ENCODE measurements at places on chromosomes 5 and 9.

DNA sequence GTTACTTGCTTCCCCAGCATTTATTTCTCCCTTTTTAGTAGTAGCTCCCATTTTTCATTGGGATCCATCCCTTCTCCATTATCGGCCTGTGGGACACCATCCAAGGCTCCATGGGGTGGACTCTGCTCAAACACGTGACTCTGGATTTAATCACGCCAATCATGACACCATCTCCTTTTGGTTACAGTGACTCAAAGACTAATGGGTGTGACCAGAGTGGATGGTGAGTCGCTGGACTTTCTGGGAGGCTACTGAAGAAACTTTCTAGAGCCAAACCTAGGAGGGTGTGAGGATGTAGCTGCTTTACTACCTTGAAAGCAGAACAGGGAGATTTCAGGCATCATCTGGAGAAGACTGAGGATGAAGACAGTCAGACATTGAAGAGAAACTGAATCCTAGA, 93.1 kb downstream of the PJA2 start:
- no peak for DNase-seq

GRCh38 chr5:42621242-42621641, 135.4 kb upstream of the CCDC152 start:
- DNase-seq = no peak

DNA sequence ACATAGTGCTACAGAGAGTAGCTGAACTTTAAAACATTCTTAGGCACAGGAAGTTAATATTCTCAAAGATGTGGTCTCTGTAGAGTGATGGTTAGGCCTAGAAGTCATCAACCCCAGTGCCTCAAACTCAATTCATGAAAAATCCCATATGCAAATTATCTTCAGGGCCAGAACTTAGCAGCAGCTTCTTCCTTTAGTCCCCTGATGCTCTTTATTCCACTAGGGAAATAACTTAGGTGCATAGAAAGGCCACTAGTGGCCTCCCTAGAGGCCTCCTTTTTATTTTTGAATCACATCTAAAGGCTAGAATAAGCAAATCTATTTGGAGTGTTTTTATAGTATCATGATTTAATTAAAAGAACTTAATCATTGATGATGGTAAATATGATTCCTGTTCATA, 88.3 kb downstream of the GIN1 start:
- DNase-seq = no peak

- no peak for DNase-seq
Measured at GRCh38 chr9:121627427-121627826, 24.0 kb upstream of the DAB2IP start.

DNA sequence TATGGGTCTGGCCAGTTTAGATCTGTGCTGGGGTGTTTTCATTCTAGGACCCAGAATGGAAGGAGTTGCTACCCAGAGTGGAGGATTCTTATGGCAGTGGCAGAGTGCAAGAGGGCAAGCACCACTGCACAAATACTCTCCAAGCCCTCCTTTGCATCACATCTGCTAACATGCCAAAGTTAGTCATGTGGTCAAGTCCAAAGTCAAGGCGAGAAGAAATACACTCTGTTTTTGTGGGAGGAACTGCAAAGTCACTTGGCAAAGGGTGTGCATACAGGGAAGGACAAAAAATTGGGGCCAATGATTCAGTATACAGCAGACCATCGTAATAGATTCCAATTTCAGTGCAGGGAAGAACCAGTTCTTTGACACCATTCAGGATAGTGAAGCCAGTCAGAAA, 43.9 kb upstream of the HMGCS1 start:
- DNase-seq = no peak

- no peak for DNase-seq
Measured at GRCh38 chr9:121138561-121138960, 63.1 kb downstream of the RAB14 start.

DNA sequence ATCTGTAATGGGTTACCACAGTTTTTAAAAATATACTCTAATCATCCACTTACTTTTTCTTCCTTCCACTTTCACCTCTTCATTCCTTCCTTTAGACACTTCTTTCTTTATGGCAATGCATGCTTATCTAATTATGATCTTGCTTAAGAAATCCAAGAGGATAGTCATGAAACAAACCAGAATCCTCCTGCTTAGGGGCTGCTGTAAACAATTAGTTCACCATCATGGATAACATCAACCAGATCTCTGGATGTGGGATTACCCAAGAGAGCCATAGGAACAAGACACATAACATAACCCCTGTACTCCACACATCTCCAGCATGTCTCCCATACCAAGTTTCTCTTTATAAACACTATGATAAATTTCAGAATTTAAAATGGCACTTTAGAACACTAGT, 713.4 kb upstream of the PTPRD start:
- no peak for DNase-seq

- no peak for DNase-seq
Measured at GRCh38 chr5:120823328-120823727, 359.2 kb downstream of the PRR16 start.

- peak; percentile 83 for DNase-seq
Measured at GRCh38 chr9:33129886-33130881, 37.0 kb downstream of the B4GALT1 start.

DNA sequence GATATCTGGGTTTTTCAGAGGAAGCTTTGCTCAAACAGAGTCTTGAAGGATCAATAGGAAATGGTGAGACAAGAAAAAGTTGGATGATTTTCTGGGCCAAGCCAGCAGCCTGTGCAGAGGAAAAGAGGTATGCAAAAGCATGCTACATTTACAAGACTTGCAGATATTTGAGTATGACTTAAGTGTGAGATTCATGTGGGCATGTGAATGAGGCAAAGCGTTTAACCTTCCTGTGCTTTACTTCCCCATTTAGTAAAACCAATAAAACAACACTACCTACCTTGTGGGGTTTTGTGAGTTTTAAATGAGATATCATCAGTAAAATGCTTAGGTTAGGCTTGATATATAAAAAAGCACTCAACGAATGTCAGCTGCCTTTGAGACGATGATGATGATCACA, 58.1 kb downstream of the PIP5K1B start:
- no peak for DNase-seq

- DNase-seq = no peak
Measured at GRCh38 chr9:137387114-137387890, 35.7 kb downstream of the EXD3 start.

DNA sequence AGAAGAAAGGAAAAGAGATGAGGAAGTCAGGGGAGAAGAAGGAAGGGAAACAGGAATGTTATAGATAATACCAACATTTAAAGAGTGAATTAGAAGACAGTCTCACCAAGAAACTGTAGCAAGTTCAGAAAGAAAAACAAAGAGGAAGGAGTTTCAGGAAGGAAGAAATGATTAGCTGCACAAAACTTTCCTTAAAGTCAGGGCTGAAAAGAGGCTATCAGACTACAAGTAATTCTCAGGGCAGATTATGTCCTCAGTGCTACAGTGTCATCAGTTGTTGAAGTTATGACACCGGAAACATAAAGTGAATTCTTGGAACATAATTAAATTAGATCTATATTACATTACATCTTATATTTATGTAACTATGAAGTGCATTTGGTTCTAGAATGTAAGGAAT, 226.9 kb downstream of the ARRDC3 start:
- no peak for DNase-seq

- DNase-seq = no peak
Measured at GRCh38 chr5:80149161-80149609, 106.7 kb downstream of the SERINC5 start.

GRCh38 chr5:90612919-90613318, 54.3 kb downstream of the ADGRV1 start:
- DNase-seq = no peak

DNA sequence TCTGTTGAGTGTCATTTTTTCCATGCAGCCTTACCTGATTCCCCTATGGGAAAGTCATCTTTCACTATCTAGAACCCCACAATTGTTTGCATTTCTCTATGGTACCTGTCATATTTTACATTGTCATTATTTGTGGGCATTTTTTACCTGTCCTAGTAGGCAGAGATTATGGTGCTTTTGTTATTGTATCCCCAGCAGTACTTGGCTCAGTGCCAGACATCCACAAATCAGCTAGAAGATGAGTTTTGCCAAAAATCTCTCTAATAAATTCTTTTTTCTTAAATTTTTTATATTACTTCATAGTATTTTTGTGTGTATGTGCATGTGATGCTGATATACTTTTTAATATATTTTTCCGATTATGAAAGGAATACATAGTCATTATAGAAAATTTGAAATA, 13.2 kb downstream of the GARNL3 start:
- DNase-seq = no peak

DNA sequence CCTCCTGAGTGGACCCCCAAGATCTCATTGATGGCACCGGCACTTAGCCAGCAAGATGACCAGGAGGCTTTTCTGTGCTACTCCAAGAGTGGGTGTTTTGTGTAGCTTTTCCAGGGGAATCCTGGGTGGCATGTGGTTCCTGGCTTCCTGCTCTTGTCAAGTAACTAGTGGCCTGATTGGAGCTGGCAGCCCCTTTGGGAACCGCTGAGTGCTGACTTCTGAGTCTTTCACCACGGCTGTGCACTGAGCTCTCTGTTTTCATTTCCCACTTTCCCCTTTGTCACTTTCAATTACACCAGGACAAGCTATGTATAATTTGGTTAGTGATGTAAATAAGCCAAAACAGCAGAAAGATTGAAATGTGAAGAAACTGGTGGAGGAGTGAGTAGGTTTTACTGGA, 255.4 kb downstream of the GOLPH3 start:
- DNase-seq = no peak

GRCh38 chr9:99103054-99103895, 1.6 kb upstream of the TGFBR1 start:
- DNase-seq = peak; percentile 62

- DNase-seq = no peak
Measured at GRCh38 chr5:135171336-135171735, 137.3 kb upstream of the PITX1 start.

GRCh38 chr9:84271921-84272556, 68.5 kb downstream of the SLC28A3 start:
- DNase-seq = no peak

GRCh38 chr5:111132076-111132475, 39.9 kb downstream of the WDR36 start:
- no peak for DNase-seq

DNA sequence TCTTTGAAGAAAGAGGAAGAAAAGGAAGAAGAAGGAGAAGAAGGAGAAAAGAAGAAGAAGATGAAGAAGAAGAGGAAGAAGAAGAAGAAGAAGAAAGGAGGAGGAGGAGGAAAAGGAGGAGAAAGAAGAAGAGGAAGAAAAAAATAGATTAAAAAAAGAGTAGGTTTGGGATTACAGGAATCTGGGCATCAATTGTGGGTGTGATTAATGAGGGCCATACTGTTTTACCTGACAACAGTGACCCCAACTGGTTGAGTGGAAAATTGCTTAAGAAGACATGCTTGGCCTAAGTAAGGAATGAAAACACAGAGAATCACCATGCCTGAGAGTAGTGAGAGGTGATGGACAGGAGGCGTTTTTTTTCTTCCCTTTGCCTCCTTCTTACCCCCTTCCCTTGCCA, 114.6 kb downstream of the FAM170A start:
- DNase-seq = peak; percentile 55

DNA sequence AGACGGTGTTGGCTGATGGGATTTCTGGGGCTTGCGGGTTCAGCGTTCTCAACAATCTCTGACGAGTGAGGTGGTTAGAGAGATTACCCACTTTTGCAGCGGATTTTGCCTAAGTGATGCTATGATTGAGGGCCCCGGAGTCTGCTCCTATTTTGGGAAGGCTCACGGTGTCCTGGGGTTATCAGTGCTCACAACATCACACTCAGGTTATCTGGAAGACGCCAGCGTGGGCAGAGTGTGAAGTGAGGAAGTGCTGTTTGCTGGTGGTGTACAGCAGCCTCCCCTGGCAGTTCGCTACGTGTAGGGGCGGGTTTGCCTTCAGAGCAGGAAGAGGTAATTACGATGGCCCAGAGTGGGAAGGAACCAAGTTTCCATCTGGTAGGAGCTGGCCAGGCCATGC, 341.2 kb upstream of the IRX2 start:
- no peak for DNase-seq
